Activated gamma-delta T cell treated with Interleukin-2 at 50 U/mL for 16 hours (primary cell): ENCODE measurements at places on chromosomes 3 and 15.

DNA sequence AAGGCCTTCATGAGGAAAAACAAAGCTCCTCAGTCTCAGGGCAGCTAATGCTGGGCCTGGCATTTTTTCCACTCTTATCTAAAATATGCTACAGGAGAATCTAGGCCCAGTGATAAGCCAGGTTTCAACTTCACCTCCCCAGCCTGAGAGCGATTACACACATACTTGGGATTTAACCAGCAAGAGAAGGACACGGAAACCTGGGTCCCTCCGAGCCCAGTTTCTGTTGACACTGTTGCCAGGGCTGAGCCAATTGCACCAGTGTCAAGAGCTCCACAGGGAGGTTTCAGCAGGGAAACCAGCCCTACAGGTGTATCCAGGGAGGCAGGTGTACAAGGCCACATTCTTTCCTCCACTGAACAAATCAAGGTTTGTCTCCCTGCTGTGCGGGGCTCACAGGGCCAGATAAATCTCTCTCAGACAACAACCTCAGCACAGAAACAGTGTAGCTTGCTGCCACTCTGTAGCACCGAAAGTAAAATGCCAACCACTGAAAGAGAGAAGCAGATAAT, 85.4 kb downstream of the MAGI1 start:
- no peak for DNase-seq

DNA sequence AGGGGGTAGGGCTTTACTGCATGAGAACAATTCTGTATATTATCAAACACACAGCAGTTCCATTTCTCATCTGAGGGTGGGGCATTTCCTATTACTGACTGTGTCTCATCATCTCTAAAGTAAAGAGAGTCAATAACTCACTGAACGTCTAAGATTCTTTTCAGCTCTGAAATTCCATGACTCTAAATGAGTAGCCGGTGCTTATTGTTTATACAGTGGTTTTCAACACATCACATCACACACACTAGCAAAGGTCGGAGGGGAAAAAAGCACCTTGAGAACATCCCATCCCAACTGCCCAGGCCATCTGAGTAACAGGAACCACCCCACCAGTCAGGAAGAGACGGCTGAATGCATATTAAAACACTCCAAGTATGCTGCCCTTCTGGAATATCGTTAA, 196.0 kb downstream of the SUCLG2 start:
- no peak for DNase-seq

- DNase-seq = no peak
These were observed 60.2 kb downstream of the VPS8 start for GRCh38 chr3:184872200-184872599.

DNA sequence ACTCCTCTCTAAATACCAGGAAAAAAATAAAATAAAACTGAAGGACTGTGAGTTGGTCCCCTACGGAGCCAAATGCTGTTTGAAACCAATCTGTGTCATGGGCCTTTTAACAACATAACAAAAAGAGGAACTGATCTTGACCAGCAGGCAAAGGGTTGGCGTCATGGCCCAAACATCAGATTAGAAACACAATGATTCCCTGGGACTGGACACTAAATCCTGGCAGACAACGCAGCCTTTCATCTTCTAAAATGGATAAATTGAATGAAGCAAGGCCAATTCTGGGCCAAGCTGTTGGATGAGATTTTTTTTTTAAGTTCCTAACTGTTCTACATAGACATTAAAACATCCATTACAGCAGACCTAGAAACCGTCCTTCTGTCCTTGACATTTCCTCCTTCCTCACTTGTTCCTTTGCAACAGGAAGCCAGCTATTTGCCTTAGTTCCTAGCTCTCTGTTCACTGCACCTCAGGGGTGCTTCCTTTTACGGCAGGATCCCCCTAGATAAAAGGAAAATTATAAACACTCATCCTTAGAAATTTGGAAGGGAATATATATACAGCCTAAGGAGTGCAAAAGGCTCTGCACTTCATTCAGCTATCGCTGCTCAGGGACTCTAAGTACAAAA, 21.6 kb upstream of the TAFA4 start:
- DNase-seq = no peak

GRCh38 chr15:62902821-62903220, 139.7 kb upstream of the TPM1 start:
- DNase-seq = no peak

- DNase-seq = no peak
These were observed 13.0 kb downstream of the MEF2A start for GRCh38 chr15:99578809-99579208.

GRCh38 chr3:138063416-138063815, 52.0 kb downstream of the DZIP1L start:
- no peak for DNase-seq

DNA sequence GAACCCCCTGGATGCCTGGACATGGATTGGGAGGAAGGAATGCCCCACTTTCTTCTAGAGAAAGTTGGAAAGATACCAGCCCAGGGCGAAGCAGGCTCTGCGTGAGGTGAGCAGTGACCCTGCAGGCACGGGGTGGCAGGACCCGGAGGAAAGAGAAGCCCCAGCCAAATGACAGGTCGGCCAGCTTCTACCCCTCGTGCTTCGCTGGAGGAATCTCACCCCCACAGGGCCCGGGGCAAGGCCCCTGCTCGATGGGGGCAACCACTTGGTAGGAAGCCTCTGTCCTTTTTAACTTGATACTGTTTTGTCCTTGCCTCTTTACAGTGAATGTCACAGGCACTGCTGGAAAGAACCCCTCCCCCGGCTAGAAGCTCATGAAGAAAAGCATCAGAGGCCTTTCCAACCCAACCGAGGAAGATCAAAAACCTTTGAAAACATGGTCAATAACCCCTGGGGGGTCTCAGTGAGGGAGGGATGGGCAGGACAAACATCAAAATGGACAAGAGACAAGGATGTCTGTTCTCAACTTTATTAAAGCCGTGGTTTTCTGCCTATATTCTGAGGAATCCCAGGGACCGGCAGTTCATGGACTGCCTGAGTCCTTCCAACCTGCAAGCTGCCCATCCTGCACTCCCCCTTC, 54.4 kb downstream of the SH3BP5 start:
- DNase-seq = no peak

GRCh38 chr3:27585429-27585828, 101.2 kb upstream of the SLC4A7 start:
- no peak for DNase-seq

GRCh38 chr3:113339616-113340244, 101.6 kb downstream of the CFAP44 start:
- no peak for DNase-seq

DNA sequence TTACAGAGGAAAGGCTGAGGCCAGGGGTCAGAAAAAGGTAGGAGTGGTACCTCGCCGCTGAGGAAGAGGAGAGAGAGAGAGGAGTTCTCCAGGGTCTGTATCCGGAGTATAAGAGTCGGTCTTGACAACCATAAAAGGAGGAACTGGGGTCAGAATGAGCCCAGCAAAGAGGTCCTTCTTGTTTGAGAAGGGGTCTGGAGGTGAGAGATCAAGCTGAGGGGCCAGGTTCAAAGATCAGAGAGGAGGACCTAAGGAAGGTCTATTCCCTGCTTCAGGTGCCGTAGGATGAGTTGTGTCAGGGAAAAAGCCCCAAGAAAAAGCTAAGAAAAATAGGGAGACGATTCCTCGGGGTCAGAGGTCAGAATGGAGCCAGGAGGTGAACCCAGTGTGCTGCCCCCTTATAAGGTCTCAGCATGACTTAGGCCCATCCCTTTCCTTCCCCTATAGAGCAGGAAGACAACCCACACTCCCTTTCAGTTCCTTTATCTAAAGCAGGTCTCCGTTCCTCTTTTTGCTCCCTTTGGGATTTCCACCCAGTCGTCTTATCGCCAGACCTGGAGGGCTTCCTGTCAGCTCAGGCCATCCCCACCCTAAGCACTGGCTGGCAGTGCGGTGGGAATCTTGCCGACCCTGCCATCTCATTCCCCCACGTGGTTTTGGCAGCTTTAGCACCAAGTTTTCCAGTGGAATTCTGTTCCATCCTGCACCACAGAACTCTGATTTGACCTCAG, 651 bp downstream of the MTMR14 start:
- no peak for DNase-seq

- DNase-seq = no peak
These were observed 65.6 kb downstream of the SYNPR start for GRCh38 chr3:63343674-63344073.

DNA sequence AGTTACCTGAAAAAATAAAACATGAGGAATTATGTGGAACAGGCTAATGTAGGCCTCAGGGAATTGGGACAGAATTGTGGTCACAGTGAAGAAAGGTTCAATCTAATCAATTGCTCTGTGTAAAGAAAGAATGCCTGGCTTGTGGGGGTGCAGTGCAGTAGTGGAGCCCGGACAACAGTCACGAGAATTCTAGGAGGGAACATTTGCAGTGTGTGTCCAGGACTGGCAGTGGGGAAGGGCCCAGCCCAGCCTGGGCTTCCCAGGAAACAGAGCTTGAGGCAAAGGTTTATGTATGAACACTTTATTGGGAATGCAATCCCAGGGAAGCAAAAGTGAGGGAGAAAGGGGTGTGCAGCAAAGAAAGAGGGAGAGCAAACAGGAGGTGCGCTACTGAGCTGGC, 29.2 kb upstream of the CTDSPL start:
- no peak for DNase-seq

DNA sequence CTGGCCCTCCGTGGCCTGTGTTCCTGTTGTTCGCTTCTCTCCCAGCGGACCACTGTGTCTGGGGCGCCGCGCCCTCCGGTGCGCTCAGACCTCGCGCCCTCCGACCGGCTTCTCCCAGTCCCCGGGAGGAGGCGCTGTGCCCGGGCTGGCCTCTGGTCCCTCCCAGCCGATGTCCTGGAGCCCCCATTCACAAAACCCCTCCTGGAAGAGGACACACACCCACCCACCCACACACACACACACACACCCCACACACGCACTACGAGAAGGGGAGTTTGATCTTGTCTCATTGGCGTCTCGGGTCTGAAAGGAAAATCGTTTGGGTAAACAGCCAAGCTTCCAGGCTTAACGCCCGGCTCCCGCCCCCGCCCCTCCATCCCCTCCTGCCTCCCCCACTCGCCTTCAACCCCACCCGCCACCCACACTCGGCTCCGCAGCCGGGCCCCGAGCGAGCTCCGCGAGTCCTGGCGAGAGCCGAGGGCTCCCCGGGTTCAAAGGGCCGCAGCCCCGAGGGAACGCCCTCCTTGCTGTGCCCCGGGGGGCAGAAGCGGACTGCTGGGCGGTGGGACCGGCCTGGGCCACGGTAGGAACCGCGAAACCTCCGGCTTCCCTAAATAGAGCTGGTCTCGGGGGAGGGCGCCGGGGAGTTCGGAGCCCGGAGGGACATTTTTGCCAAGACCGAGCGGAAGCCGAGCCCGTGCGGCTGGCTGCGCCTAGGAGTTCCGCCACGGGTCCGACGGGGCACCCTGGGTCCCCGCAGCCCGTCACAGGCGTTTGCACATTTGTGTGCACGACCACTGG, 23.6 kb downstream of the NR2F2 start:
- DNase-seq = no peak

- DNase-seq = no peak
These were observed 15.4 kb upstream of the RFC4 start for GRCh38 chr3:186821429-186822387.

GRCh38 chr3:177169936-177170722, 27.2 kb downstream of the TBL1XR1 start:
- DNase-seq = no peak

DNA sequence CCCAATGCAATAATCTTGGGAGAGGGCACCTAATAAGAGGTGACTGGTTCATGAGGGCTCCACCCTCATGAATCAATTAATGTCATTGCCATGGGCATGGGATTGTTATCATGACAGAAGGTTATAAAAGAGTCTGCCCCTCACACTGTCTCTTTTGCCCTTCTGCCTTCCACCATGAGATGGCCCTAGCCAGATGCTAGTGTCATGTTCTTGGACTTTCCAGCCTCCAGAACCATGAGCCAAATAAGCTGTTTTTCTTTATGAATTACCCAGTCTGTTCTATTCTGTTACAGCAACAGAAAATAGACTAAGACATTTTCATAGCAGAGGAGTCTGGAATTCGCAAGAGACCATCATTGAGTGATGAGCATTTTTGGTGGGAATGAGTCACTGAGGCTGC, 16.0 kb upstream of the RAD18 start:
- DNase-seq = no peak

GRCh38 chr3:109963831-109964230, 626.5 kb upstream of the DPPA4 start:
- no peak for DNase-seq

- DNase-seq = no peak
These were observed 193.4 kb downstream of the PDZRN3 start for GRCh38 chr3:73431183-73431900.

GRCh38 chr3:53100818-53101466, 29.3 kb downstream of the RFT1 start:
- no peak for DNase-seq

DNA sequence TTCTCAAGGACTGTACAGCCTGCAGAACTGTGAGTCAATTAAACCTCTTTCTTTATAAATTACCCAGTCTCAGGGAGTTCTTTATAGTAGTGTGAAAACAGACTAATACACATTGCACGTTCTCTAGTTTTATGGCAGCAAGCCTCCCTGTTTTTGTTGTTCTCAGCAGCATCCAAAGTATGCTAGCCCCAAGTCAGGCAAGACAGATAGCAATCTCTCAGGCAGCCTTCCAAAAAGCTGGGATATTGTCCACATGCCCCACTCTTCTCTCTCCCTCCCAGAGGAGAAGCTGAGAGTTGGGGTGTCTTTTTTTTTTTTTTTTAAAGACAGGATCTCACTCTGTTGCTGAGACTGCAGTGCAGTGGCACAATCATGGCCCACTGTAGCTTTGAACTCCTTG, 130.6 kb downstream of the ISL2 start:
- no peak for DNase-seq

DNA sequence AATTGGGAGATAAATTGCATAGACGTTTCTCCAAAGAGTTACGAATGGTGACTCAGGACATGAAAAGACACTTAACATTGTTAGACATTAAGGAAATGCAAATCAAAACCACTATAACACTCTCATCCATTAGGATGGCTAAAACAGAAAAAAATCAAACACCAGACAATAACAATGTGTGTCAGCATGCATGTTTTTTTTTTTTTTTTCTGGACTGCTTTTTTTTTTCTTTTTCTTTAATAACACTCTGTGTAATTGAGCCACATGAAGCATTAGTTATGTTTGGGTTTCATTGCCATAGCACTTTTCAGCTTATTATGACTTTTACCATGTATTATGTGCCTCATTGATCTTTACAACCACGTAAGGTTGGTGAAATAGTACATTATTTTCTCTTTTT, 95.0 kb downstream of the NFKBIZ start:
- DNase-seq = no peak

- DNase-seq = no peak
These were observed 93.0 kb upstream of the EIF1B start for GRCh38 chr3:40216471-40216870.

DNA sequence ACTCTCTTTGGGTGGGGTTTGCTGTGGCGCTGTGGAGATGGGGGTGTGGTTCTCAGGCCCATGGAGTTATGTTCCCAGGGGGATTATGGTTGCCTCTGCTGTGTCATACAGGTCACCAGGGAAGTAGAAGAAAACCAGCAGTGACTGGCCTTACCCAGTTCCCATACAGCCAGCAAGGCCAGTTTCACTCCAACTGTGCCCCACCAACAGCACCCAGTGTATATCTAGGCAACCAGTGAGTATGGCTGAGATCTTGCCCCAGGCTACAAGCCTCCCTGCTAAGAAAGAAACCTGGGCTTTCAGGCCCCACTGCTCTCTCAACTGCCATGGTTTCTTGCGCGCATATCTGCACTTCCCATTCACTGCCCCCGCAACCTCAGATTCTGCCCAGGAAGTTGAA, 31.4 kb upstream of the RARB start:
- DNase-seq = no peak

- no peak for DNase-seq
These were observed 391.9 kb upstream of the THBS1 start for GRCh38 chr15:39188930-39189329.
